Right renal pelvis (tissue), 4 donors: ENCODE measurements at places on chromosomes 1 and 21. TPM values are rescaled to one million over a fixed set of nuclear protein-coding genes. Genes with fewer than 3 reads are reported as not detected.

DNA sequence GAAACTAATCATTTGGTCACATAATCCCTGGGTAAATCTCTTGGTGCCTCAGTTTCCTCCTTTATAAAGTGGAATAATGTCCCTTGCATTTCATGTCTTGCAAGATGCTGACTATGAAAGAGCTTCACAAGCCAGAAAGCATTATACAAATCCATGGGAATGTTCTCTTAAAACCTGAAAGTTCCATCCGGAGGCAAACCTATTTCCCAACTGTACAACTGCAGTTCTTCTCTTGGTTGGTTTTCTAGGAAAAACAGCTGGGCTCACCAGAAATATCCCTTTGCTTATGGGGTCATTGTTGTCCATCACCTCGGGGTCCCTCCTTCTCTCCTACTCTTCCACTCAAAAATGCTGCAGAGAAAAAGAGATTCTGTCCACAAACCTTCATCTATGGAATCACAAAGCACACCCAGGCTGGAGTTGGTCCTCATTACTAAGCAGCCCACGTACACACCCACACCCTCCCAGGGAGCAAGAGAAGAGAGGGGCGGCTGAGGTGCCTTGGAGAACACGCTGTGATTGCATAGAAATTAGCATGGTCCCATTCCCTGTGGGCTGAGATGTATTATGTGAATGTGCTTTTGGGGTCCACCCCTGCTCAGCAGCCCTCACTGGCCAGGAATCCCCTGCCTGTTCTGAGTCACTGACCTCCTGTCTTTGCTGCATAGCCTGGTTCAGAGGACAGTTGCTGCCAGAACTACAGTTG, 5.0 kb upstream of the PLXNA2 start:
- DNase-seq, result no peak

GRCh38 chr1:235943581-235944114, 76.9 kb upstream of the LYST start:
- no peak for DNase-seq

GRCh38 chr1:151187205-151187604, 2.8 kb downstream of the VPS72 start:
- no peak for DNase-seq

The ATAD3C gene
- polyA plus RNA-seq, result 3.1 TPM

The OR10Z1 gene
- 0.06 TPM for polyA plus RNA-seq

DNA sequence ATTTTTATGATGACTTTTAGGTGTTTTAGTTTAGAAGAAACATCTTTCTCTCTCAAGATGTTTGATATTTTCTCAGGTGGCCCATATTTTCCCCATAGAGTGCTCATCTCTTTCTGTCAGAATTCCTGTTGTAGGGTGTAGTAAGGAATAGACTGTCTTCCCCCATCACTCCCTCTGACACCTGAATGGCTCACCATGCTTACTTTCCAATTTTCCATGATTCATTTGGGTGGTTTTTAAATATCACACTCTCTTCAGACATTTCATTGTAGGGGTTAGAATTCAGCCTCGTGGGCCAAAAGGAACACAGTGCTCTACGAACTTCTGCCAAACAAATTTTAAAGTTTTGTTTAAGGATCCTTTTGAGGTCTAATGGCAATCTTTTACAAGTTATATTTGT, 24.0 kb downstream of the GIPC2 start:
- DNase-seq, result no peak

The ITGB2 gene
- polyA plus RNA-seq, result 9.4 TPM

DNA sequence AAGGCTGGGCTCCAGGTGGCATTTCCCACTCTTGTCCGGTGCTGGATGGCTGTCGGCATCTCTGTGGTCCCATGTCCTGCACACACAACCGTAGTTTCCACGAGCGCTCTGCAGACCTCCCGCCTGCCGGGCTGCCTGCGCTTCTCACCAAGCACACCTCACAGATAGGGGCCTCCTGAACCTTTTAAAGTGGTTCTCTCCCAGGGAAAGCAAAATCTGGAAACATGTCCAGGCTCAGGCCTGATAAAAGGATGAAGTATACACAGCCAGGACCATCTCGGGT, 46.2 kb downstream of the CAPN9 start:
- no peak for DNase-seq

DNA sequence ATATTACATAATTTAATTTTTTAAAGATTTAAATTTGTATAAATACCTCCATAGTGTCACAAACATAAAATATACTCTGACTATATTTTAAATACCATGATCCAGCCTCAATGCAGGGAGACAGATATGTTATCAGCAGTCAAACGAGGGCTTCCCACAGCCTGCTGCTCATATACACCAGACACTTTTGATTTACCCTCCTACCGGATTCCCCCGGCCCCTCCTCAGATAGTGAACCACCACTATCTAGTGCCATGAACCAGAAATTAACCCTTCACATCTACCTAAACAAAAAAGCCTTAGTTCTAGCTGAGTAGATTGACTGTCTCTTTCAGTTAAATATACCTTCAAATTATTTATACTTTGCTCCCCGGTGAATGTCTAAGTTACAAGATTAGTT, 52.4 kb upstream of the C1orf53 start:
- no peak for DNase-seq

The RPS8 gene
- 2,587 TPM for polyA plus RNA-seq

GRCh38 chr1:110243574-110243973, 33.5 kb downstream of the KCNC4 start:
- no peak for DNase-seq

- no peak for DNase-seq
Observed at GRCh38 chr1:1627261-1627828, 4.6 kb upstream of the MMP23B start.

The ASTN1 gene
- 1.8 TPM for polyA plus RNA-seq

GRCh38 chr1:216614011-216614934, 109.0 kb downstream of the ESRRG start:
- DNase-seq, result no peak

GRCh38 chr1:172139196-172139595, 281.3 kb upstream of the C1orf105 start:
- DNase-seq, result no peak

The HHIPL2 gene
- 1.6 TPM for polyA plus RNA-seq

The AMIGO1 gene
- 9.0 TPM for polyA plus RNA-seq

GRCh38 chr1:53572065-53572814, 113.0 kb downstream of the DMRTB1 start:
- peak; percentile 30 for DNase-seq

The VHLL gene
- not detected for polyA plus RNA-seq

The EXTL2 gene
- polyA plus RNA-seq, result 54.8 TPM

The HSD3B2 gene
- 1.3 TPM for polyA plus RNA-seq

GRCh38 chr1:94772230-94772641, 47.9 kb upstream of the SLC44A3 start:
- no peak for DNase-seq

DNA sequence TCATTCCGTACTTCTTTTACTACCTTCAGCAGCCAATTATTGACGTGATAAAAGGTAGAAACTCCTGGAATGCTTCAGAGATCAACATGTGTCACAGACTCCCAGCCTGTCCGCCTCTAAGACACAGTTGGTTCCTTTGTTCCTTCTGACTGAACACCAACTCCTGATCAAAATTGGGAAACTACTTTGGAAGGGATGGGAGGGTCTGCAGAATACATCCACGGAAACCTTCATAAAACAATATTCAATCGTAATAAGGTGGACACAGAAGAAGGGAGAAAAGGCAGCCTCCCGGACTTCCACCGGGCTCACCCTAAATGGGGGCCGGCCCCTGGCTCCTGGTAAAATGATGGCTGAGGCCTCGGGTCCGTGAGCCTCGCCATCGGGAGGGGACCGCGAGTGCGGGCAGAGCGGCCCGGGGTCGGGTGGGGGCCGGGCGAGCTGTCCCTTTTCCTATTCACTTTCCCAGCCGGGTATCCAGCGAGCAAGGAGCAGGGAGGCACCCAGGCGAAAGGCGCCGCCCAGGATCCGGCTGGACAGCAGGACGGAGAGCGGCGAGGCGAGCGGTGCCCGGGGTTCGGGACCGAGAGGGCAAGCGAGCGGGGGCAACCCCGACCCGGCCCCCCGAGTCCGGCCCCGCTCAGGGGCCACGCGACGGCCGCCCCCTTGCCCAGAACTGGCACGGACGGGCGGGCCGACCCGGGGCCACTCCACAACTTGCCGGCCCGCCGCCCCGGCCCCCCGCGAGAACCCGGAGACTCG, 805 bp downstream of the NRIP1 start:
- no peak for DNase-seq

DNA sequence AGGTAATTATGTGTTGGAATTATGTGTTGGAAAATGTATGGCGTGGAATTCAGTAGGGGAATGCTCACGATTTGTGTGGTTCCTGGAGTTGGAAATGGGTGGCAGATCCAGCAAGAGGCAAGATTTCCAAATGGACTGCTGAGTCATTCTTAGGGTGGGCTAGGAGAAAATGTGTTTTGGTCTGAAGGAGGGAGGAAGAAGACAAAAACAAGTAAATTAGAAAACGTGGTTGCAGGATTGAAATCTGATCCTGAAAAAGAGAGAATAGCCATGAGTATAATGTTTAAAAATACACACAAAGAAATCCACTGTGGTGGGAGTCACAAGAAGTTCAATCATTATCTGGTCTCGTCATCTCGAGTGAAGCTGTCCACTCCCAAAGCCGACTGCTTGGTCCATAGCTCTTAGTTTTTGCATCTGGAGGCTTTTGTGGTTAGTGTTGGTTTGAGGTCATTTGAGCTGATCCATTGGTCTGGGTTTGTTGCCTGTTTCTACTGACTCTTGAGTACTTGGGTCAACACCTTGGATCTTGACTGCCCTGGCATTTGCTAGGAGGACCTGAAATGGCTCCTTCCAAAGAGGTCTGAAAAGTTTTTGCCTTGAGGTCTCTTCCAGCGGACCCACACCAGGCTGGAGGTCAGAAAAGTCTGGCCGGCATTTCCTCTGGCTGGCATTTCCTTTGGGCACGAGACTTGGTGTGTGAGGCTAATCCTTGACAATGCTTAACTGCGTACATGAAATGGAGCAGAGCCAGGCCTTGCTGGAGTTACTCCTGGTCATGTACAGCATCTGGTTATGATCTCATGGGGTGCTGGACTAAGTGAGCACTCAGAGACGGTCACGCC, 9.2 kb downstream of the MX2 start:
- no peak for DNase-seq

DNA sequence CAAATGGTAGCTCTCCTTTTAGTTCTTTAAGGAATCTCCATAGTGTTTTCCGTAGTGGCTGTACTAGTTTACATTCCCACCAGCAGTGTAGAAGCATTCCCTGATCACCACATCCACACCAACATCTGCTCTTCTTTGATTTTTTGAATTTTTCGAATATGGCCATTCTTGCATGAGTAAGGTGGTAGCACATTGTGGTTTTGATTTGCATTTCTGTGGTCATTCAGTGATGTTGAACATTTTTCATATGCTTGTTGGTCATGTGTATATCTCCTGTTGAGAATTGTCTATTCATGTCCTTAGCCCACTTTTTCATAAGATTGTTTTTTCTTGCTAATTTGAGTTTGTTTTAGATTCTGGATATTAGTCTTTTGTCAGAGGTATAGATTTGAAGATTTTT, 84.6 kb upstream of the B3GALT2 start:
- DNase-seq, result no peak

DNA sequence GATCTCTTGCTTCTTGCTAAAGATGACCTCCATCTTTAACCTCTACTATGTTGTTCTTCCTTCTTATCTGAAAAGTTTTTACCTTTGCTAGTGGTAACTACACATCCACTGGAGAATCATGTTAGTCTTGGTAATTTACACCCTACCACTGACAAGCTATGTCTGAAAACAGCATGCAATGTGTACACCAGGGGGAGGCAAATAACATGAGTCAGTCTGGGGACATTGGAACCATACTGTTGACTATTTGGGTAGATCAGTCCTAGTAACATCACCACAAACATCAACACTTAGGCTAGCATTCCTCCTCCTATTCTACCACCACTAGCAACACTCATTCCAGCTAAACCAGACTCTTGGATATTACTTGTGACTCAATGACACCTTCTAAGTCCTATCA, 549.0 kb downstream of the KCNT2 start:
- no peak for DNase-seq

DNA sequence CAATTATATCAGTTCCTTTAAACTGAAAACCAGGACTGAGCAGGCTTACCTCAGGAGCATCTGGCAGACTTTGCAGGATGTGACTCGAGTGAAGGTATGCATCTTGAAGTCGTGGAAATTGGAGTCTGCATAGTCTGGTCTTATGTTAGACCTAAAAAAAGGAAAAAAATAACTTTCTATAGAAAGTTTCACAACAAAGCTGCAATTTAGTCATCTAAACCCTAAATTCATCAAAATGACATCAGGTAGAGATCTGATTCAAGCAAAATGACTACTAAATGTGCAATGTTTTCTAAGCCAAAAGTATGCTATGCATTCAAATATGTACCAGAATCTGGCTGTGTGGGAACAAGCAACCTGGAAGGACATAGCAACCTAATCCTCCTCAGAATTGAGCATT, 260.1 kb downstream of the VAV3 start:
- DNase-seq, result no peak

DNA sequence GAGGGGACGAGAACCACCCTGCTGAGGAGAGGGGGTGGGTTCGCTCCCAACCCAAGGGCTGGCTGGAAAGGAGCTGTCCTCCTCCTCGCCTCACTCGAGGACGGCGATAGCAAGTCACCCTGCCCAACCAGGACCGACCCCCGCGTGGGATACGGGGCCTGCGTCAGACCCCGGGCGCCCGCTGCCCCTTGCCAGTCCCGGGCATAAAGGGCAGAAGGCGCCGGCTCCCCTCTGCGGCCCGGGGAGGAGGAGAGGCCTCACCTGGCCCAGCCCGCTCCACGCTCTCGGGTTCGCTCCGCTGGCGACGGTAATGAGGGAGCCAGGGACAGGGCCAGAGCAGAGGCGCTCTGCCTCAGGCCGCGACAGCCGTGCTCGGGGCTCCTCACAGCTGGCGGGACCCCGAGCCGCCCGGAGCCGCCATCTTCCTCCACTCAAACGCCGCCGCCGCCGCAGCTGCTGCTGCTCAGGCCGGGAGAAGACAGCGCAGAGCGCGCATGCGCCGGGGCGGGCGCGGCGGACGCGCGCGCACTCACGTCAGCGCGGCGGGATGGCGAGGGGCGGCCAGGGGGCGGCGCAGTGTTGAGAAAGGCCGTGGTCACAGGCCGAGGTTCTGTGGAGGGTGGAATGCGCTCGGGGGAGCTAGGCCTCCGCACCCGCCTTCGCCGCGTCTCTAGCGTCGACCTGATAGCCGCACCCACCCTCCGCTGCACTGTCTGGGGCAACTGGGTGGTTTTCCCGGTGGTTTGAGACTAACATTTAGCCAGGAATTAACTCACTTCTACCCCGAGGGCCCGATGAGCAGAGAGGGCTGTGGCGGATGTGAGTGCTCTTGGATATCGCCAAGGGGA, at the start of gene FBXO42:
FBXO42 (minus strand) TSS at position 487 of the 848 bp plus-strand sequence. CDS start 37,062 bp downstream, outside the sequence.
- peak; percentile 87 for DNase-seq

- DNase-seq, result no peak
Observed at GRCh38 chr1:236895665-236896387, 100.7 kb downstream of the MTR start.
